ENCODE measurements at places on chromosomes 2 and 18. TPM values are rescaled to one million over a fixed set of nuclear protein-coding genes. Genes with fewer than 3 reads are reported as not detected.

GRCh38 chr2:67771380-67771779 lies 291.4 kb downstream of the C1D start:
- no peak for DNase-seq

DNA sequence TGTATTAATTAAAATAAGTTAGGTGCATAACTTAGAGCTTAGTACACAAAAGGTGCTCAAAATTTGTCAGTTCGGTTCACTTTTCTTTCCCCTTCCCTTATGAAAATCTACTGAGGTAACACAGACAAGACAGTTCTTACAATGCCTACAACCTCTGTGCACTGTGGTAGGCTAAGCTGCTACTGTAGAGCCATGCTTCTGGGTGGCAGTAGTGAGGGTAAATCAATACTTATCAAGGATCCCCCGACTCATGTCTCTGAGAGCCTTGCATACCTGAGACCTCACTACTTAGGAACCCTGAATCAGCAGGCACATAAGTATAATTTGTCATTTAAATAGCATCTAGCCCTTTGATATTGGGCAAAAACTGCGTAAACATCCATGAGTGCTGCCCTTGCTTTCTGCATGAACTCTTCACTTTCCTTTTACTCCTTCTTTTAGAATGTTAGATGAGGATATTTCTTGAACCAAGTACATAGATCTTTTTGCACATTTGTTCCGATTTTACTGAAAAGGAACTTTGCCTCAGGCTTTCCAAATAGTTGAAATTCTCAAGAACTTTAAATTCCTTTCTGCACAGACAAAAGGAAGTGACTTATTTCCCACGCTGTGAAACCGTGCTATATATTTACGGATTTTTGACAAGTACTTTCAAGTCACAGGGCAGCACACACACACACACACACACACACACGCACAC lies 234.4 kb downstream of the TRIB2 start:
- no peak for DNase-seq

GRCh38 chr2:199596549-199596948 lies 138.8 kb upstream of the SATB2 start:
- DNase-seq = peak; percentile 44

- DNase-seq = peak; percentile 66
Measured at GRCh38 chr18:56869189-56869777, 218.1 kb downstream of the WDR7 start.

GRCh38 chr2:23625726-23626125 lies 240.7 kb downstream of the KLHL29 start:
- DNase-seq = no peak

GRCh38 chr2:107810734-107811133 lies 16.0 kb upstream of the RGPD4 start:
- no peak for DNase-seq

GRCh38 chr2:8332646-8333045 lies 349.2 kb upstream of the ID2 start:
- no peak for DNase-seq

- DNase-seq = no peak
Measured at GRCh38 chr2:33322612-33323011, 153.8 kb upstream of the RASGRP3 start.

GRCh38 chr2:233210843-233211547 lies 40.5 kb upstream of the ATG16L1 start:
- no peak for DNase-seq

DNA sequence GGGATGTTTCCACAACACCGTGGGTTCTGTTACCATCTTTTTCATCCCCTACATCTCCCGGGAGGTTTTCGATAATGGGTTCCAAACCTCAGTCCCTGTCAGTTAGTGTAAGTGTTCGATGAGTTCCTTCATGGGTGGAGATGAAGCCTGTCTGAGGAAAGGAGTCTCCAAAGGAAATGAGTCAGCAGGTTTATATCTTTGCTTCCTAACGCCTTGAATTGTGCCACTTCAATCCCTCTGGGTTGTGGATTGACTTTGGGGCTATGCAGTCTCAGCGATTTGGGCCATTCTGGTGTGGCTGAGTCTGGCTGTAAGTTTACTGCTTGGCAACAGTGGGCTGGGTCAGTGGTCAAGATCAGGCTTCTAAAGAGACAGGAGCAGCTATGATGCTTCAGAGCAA lies 1.2 kb downstream of the SERPINB5 start:
- DNase-seq = no peak

DNA sequence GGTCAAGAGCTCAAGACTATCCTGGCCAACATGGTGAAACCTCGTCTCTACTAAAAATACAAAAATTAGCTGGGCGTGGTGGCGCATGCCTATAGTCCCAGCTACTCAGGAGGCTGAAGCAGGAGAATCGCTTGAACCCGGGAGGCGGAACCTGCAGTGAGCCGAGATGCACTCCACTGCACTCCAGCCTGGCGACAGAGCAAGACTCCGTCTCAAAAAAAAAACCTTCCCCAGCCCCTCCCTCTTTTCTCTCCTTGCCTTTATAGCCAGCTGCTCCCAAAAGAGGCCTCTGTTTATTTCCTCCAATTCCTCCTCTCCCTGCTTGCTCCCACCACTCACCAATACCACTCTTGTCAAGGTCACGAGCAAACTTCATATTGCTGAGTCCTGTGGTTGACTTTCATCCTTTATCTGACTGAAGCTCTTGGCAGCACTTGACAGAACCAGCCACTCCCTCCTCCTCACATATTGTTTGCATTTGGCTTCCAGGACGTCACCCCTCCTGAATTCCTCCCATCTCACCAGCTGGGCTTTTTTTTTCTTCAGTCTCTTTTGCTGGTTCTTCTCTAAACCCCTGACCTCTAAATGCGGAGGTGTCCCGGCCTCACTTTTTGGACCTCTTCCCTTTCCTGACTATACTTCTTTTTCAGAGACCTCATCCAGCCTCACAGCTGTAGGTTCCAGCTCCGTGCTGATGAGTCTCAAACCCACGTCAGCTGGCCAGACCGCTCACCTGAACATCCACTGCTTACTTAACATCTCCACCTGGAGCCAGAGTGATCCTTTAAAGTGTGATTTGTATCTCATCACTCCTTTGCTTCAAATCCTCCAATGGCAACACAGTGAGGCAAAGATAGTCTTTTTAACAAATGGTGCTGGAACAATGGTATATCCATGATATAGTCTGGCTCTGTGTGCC lies 84.6 kb upstream of the CAB39 start:
- DNase-seq = no peak

GRCh38 chr2:99636144-99637034 lies 146.6 kb upstream of the REV1 start:
- DNase-seq = no peak

DNA sequence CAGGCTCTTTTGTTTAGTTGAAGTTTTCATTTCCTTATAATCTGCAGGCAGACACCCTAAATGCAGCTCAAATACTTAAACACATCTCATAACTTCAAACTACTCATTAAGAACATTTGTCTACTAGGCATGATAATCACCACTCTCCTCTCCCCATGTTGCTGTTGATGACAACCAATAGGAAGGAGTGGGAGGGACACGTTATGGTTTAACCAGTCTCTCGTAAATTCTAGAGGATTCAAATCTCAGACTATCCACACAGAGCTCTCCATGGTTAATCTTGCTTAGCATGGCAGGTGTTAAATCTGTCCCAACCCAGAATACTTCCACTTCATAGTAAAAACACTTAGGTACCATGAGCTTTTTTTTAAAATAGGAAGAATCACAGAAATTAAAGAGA lies 127.4 kb upstream of the AQP4 start:
- no peak for DNase-seq

DNA sequence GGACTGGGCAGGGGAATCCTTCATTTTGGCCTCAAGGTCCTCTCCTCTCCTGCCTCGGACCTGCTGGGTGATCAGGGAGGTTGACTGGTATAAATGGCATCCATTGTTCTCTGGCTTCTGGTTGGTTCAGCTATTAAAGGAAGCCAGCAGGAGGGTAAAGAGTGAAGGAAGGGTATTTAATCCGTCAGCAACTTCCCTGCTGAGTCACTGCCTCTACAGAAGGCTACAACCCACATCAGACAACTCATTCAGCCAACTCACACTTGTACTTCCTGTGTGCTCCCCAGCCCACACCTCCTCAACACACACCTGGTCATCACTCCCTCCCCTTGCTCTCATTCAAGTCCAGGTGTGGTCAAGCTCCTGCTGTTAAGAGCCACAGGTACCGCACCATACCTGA lies 68.3 kb upstream of the MRPS9 start:
- DNase-seq = peak; percentile 14

GRCh38 chr2:85547859-85548607 lies 9.1 kb downstream of the MAT2A start:
- no peak for DNase-seq

- DNase-seq = peak; percentile 25
Measured at GRCh38 chr2:138922973-138923563, 142.9 kb upstream of the NXPH2 start.

DNA sequence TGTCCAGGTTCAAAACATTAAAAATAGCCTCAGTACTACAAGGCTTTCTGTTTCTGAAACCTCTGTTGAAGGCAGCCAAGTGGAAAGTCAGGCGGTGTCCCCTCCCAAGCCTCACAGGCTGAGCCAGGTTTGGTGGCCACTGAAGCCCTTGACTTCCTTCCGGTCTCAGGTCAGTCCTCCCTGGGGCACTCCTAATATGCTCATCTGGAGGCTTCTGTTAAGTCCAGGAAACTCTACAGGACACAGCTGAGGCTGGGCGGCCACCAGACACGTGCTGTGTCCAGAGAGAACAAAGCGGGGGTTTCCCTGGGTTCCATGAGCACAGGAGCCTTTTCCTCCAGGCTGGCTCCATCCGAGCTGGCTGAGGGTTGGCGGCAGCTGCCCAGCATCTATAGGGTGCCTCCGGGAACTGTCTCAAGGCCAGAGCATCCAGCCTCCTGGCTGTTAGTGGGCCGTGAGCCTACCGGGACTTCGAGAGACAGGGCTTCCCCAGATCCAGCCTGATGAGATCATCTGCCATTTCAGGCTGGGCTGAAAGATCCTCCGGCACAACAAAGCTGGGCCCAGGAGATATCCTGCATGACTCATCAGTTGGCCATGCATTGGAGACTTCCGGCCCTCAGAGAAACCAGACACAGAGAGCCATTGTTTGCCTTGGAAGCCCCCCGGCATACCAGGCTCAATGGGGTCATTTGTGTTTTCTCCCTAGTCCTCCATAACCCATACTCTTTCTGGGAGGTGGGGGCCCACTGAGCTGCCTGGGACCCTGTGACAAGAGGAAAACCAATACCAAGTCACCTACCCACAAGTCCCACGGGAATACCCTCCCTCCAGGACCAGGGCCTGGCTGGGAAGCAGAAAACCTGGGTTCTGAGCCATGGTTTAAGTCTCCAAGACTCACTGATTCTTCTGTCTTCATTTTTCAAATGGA lies 71.7 kb downstream of the HS1BP3 start:
- peak; percentile 89 for DNase-seq

- no peak for DNase-seq
Measured at GRCh38 chr18:2994603-2995432, 18.1 kb downstream of the LPIN2 start.

GRCh38 chr2:83071914-83072313 lies 1387.2 kb downstream of the SUCLG1 start:
- no peak for DNase-seq

- DNase-seq = no peak
Measured at GRCh38 chr18:2316082-2316750, 255.1 kb downstream of the METTL4 start.

- DNase-seq = no peak
Measured at GRCh38 chr2:43136876-43137275, 89.5 kb downstream of the ZFP36L2 start.

DNA sequence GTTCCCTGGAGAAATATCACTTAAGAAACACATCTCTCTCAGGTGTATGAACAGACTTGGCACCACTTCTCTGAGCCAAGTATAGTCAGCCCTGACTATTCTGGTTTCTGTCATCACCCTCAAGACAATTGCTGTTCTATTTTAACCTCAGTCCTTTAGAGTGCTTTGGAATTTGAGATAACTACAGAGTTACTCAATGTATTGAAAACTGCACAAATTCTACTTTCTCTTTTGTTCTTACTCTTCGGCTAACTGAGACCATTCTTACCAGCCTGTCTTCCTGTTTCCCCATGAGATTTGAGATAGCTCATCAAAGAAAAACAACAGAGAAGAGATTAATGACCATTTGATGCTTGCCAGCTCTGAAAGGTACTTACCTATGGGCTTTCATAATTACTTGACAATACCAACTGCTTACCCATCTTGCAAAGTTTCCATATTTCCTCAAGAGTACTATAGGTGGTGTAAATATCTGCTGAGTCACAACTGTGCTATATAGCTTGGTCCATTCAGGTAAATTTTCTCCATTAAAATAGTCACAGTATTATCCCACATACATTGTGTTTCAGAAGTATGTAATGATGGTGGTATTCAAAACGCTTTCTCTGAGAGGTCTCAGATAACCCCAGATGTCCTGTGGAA lies 467.5 kb upstream of the CHST9 start:
- no peak for DNase-seq

DNA sequence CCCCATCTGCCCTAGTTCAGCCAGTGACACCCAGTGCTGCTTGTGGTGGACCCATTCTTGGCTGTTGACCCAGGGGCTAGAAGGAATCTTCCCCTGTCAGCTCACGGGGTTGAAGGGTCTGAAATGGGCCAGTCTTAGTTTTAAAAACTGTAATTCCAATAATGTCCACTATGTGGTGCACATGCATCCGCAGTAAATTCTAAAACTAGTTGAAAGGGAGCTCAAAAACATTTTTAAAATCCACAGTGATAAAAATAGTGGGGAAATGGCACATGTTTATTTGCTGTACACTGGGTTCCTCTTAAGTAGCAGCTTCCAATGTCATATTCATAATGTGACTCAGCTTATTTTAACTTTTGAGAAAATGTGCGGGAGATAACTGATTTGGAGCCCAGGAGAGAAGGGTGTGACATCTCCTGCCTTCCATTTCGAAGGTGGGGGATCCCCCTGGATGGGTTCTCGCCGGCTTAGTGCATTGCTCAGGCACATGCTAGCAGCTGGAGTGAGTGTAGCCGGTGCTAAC lies 32.8 kb downstream of the GRHL1 start:
- peak; percentile 46 for DNase-seq

Gene ELOA2
- not detected for polyA plus RNA-seq

Gene ZNF516
- polyA plus RNA-seq = 4.9 TPM

Gene ZNF519
- 3.5 TPM for polyA plus RNA-seq

Gene GPR35
- polyA plus RNA-seq = 0.90 TPM

Gene L3MBTL4
- 0.03 TPM for polyA plus RNA-seq

Gene HNRNPLL
- polyA plus RNA-seq = 39.3 TPM

Gene CCBE1
- polyA plus RNA-seq = 9.9 TPM

Gene PDE1A
- 0.26 TPM for polyA plus RNA-seq

Gene CHN1
- polyA plus RNA-seq = 19.3 TPM

Gene CD8B2
- polyA plus RNA-seq = not detected

Gene PLEK
- polyA plus RNA-seq = not detected

All from A549 (cell line).